Heart left ventricle (tissue), 16 donors: ENCODE measurements at places on chromosomes 5 and 9. TPM values are rescaled to one million over a fixed set of nuclear protein-coding genes. Genes with fewer than 3 reads are reported as not detected.

DNA sequence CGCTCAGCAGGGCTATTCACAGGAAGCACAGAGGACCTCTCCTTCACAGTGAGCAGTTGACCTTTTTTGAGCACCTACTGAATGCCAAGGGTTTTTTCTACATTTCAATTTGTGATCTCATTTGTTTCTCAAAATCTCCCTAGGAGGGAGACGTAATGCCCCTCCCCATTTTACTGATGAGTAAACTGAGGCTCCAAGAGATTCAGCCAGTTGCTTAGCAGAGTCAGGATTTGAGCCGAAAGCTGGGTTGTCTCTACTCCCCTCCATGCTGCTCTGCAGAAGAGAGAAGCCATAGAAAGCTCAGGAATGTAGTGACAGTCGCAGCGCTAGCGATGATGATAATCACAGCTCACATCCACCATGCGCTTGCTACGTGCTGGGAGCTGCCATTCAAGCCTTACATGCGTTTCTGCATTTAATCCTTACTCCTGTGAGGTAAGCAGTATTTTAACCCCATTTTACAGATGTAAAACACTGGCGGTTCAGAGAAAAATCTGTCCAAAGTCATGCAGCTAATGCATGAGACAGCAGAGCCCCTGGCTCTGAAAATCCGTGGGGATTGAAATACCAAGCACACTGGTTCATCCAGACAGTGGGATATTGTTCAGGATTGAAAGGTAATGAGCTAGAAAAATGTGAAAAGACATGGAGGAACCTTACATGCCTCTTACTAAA is 33.8 kb downstream of the ERGIC1 start:
- no peak overlapping the region for H3K4me3 ChIP-seq
- H3K36me3 ChIP-seq = no peaks in the 10 kb centered on the region
- H3K27me3 ChIP-seq = no peaks in the 10 kb centered on the region
- H3K27ac ChIP-seq = peak overlapping the region; percentile 96
- H3K4me1 ChIP-seq = peaks cover 85% of the 10 kb centered on the region

DNA sequence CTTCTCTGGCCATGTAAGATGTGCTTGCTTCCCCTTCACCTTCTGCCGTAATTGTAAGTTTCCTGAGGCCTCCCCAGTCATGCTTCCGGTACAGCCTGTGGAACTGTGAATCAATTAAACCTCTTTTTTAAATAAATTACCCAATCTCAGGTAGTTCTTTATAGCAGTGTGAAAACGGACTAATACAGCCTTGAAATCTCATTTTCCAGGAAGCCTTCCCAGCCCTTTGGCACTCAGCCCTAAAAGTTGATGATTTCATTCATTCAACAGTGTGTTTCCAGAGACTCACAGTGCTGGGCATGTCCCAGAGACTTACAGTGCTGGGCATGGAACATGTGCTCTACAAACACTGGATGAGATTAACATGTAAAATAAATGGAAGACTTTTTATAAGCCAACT is 135.8 kb downstream of the DCP2 start:
- peaks cover 6% of the 10 kb centered on the region for H3K4me1 ChIP-seq
- no peaks in the 10 kb centered on the region for H3K27me3 ChIP-seq
- DNase-seq = peak; percentile 43
- no peak overlapping the region for H3K27ac ChIP-seq

DNA sequence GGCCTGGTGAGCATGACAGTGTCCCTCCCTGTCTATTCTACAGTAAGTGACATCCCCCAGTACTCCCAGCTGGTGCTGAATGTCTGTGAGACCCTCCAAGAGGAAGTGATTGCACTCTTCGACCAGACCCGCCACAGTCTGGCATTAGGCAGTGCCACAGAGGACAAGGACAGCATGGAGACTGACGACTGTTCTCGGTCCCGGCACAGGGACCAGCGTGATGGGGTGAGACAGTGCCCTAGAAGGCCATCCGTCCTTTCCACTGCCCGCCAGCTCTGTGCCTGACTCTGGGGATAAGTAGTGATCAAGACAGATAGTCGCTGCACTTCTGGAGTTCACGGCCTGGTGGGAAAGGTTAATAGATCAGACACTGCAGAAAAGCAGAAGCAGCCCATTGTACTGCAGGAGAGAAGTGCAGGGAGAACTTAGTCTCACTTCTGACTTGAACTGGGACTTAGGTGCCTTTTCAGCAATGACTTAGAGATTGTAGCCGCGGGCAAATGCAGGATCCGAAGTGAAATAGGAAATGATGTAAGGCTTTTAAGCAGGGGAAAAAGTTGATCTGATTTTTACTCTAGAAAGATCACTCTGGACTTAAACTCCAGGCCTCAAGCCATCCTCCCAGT is 28.4 kb downstream of the SH3GLB2 start:
- H3K27ac ChIP-seq = no peak overlapping the region
- H3K27me3 ChIP-seq = no peaks in the 10 kb centered on the region
- no peak for DNase-seq
- H3K4me3 ChIP-seq = no peak overlapping the region
- H3K36me3 ChIP-seq = peaks cover 93% of the 10 kb centered on the region

PCDHA4 gene
- polyA plus RNA-seq = not detected

ADCY2 gene
- 0.11 TPM for polyA plus RNA-seq

DAB2IP gene
- polyA plus RNA-seq = 40.4 TPM

SYK gene
- polyA plus RNA-seq = 1.3 TPM
